CD4-positive, alpha-beta T cell treated with Interleukin-2 at 100 ng/mL for 4 hours (primary cell): ENCODE measurements at places on chromosomes 2 and 18.

DNA sequence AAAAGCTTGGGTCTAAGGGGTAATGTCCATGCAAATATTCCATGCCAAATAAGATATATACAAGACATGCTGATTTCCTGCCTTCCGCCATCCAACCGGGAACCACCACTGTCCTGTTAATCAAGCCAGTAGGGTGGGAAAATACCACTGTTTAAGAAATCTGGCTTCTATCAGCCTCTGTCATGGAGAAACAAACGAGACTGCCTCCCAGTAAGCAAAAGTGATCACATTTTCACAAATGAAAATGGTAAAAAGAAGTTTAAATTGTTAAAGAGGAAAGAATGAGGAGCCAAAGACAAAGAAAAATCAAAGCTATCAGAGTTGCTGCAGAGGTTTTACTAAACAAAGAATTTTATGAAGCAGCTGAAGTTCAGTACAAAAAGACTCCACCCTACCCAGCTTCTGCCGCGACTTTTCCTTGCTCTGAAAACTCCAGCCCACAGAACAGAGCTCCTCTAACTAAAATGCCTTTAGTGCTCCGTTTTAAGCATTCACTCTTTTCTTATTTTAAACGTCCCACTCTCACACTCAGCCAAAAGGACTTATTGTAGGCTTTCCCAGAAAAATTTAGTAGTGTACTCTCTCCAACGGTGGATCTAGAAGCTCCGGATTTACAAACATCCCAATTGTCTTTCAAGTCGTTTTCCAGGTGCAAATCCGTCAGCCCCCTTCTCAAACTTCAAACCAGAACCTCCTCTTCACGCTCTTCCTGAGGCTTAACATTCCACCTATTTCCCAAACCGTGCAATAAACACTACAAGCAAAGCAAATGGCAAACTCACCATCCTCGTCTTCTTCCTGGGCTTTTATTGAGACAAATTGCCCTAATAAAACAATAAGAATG lies 613 bp downstream of the COL5A2 start:
- DNase-seq = no peak

DNA sequence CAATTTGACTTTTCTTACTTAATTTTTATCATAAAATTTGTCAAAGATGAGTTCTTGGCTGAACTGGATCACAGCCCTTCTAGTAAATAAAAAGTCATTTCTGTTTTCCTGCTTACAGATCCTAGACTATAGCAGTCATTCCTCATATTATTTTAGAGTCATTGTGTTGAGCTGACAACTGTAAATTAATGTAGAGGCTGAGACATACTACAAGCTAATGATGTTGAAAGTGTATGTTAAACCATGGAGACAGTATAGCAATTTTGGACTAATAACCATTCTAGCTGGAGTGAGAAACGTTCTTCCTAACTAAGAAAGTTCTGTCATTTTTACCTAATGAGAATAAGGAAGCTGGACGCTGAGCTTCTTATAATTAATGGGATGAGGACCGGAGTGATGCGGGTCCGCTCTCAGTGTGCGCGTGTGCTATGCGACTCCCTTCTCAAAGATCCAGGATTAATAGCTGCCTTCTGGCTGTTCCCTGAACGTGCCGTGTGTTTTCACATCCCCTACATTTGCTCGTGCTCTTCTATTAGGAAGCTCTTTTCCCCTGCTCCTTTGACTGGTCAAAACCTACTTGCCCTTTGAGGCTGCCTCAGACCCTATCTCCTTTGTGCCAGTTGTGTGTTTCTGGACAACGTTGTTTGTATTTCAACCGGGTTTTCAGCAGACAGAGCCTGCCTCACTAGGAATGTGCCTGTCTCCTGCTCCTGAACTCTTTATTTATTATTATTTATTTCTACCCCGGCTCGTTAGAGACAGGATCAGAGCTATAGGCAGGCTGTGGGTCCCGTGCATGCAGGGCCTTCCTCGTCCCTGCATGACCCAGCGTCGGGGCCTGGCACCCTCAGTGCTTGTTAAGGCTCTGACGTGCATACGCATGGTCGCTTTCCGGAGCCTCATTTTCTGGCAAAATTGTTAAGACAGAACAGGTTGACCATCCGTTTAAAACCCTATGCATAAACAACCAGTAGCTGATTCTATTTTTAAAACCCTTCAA lies 182.6 kb downstream of the DCDC2C start:
- no peak for DNase-seq

DNA sequence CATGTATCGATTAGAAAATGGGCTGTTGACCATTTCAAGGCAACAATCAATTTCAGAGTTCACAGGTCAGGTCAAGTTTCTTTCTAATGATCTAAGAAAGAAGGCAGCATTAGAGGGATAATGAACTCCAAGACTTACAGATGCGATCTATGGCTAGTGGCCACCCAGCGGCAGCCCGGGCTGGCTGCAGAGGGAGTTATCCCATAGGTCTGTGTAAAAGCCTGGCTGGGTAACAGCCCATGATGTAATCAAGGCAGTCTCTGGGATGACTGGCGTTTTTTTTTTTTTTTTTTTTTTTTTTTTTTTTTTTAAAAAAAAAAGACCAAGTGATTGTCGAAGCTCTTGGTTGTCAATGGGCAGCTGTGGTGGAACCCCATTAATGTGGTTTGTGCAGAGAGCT lies 171.1 kb upstream of the SKOR2 start:
- DNase-seq = no peak

GRCh38 chr2:223880796-223881195 lies 43.4 kb upstream of the AP1S3 start:
- DNase-seq = no peak

GRCh38 chr2:216119146-216119545 lies 10.0 kb downstream of the XRCC5 start:
- no peak for DNase-seq

- no peak for DNase-seq
Observed at GRCh38 chr2:126750506-126750905, 94.5 kb downstream of the GYPC start.

GRCh38 chr2:228927028-228928010 lies 343.8 kb downstream of the PID1 start:
- no peak for DNase-seq

- no peak for DNase-seq
Observed at GRCh38 chr2:102235491-102235890, 48.7 kb downstream of the IL1RL2 start.

- peak; percentile 36 for DNase-seq
Observed at GRCh38 chr2:235594041-235594440, 100.2 kb downstream of the AGAP1 start.

DNA sequence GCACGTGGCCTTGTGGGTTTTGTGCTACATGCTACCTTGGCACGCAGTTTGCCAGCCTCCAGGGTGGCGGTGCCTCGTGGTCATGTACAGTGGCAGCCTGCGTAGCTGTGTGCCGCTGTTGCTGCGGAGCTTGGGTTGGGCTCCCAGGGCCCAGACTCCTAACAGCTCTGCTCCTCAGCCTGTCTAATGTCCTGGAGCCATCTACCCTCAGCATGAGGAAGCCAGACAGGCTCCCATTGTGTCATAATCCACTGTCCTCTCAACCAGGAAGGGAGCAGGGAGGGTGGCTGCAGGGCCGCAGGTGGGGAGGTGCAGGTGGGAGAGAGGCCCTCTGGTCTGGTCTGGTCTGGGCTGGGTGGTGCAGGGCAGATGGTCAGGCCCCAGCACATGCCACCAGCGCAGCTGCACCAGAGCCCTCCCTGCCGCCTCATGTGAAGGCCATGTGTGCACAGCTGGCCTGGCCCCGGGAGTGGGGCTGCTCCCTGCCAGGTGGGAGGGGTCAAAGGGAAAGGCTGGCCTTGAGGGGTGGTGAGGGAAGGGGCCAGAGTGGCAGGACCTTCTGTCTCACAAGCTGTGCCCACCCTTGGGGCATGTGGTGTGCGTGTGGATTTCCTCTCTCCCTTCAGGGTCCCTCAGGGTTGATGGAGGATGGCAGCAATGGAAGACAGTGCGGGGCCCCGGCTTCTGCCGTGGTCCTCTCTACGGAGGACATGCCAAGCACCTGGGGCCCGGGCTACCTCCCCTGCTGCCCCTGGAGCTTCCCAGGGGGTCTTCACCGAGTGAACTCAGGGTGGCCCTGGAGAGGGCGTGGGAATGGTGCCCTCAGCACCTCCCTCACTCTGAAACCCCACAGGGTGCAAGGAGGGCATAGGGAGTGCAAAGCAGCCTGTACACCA lies 4.8 kb downstream of the ATOH8 start:
- no peak for DNase-seq

- no peak for DNase-seq
Observed at GRCh38 chr2:241514553-241514952, 6.2 kb upstream of the STK25 start.

- no peak for DNase-seq
Observed at GRCh38 chr2:172193331-172194089, 90.8 kb upstream of the DLX2 start.

DNA sequence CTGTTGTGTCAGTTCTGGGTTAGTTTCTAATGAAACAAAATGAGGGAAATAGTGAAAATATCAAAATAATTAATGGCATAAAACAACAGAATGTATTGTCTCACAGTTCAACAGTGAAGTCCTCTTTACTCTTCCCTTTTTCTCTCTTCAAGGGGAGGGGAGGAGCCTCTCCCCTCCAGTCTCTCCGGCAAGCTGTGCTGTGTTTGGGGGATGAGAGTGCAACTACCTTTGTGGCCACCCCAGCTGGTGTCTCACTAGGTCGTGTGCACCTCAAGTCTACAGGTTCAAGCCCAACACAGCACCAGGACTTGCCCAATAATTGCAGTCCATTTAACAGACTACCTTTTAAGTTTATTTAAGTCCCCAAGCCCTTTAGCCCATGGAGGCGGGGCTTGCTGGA lies 271.7 kb upstream of the DOK6 start:
- no peak for DNase-seq

DNA sequence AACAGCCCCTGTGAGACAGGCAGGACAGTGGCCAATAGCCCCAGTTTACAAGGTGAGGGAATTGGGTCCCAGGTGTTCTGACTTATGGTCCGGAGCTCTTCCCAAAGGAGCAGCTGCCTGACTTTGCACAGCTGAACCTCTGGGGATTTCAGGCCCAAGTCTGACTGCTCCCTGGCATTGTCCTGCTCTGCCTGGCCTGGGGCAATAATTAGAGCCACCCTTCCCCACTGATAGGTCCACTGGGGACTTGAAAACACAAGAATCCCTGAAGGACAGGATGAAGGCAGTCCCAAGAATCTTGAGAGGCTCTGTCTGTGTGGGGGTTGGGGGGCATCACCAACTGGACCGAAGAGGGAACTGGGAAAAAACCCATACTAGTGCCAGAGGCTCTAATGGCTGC lies 3.7 kb upstream of the FEV start:
- DNase-seq = no peak

GRCh38 chr18:79938196-79938595 lies 13.3 kb downstream of the SLC66A2 start:
- no peak for DNase-seq

DNA sequence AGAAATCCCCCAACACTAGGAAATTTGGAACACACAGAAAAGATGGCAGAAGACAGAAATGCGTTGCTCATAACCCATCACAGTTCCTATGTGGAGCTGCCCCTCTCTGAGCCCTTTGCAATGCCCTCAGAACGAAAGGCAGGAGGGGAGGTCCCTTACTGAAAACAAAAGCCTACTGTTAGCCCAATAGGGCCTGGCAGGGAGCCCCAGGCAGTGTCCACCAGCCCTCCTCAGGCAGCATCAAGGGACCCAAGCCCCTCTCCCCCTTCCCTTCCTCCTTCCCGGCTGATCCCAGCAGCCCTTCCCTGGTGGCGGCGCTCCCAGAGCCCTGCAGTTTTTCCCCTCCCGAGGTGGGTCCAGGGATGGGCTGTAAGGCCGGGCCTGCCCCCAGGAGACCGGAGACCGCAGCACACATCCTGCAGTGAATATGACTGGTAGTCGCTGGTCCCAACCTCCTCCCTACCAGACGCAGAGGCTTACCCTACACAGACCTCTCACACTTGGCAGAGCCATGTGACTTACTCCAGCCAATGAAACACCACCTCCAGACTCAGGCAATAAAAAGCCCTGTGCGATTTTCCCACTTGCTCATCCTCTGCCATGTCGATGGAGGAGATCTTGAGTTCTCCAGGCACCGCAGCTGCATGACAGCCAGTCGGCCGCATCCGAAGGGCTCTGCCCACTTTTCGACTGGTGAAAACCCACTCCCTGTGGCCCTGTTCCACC lies 19.4 kb upstream of the DUSP2 start:
- peak; percentile 64 for DNase-seq

DNA sequence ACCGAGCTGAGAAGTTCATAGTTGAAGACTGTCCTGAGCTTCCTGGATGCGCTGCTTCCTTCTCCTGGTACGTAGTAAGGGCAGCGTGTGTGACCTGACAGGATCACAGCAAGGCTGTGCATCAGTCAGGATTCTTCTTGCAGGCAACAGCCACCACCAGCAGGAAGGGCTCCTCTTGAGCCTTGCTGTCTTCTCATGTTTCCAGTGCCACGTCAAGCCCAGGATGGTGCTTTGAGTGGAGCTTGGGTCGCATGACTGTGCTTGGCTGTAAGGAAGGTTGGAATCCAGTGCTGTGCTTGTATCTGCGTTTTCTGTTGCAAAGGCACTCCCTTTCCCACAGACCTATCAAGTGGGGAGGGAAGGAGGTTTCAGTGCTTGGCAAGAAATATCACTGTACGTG lies 194.3 kb downstream of the LDLRAD4 start:
- DNase-seq = no peak

- no peak for DNase-seq
Observed at GRCh38 chr2:3025984-3026383, 351.6 kb downstream of the EIPR1 start.

- DNase-seq = peak; percentile 40
Observed at GRCh38 chr2:130336877-130337734, 5.6 kb upstream of the IMP4 start.

GRCh38 chr2:108349571-108349928 lies 28.2 kb upstream of the SULT1C4 start:
- DNase-seq = no peak

DNA sequence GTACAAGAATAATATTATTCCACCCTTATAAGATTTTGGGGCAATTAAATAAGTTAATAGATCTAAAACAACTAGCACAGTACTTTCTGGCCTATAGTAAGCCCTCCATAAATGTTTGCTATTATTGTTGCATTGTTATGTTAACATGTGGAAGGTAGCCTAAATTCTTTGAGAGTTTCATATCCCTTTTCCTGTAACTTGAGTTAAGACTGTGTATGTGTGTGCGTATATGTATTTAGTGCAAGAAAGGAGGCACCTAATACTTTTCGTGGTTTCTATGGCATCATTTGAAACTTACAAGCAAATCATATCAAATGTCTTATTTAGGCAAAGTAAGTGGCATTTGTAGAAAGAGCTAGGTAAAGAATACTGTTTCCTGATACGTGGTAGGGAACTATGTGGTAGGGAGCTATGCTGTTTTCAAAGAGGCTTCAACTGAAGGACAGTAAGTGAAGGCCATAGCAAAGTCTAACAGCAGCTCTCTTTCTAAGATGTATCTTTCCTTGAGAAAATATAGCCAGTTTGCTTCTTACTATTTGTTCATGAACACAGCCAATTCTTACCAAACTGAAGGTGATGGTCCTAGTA lies 36.8 kb upstream of the C2orf74 start:
- no peak for DNase-seq

DNA sequence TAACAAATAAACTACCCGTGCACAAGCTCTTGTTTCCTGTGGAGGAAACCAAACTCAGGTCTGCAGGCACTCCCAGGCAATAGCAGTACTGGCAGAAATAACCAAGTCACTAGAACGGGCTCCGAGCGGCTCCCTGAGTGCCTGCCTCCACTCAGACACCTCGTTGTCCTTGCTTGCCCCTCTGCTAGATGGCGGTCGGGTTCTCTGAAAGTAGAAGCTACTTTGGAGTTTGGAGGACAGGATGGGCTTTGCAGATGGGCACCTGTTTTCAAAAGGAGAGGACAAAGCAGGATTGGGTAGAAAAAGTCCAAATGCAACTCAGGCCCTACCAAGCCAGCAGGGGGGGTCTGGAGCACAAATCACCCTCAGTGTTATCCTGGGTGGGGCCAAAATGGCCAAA lies 136.4 kb downstream of the LRRC30 start:
- DNase-seq = no peak

- no peak for DNase-seq
Observed at GRCh38 chr2:234939996-234940395, 11.8 kb upstream of the SH3BP4 start.
